Activated CD8-positive, alpha-beta memory T cell treated with anti-CD3 and anti-CD28 coated beads for 24 hours (primary cell): ENCODE measurements at places on chromosomes 7 and 10.

GRCh38 chr7:101097561-101097960 is 12.3 kb downstream of the TRIM56 start:
- DNase-seq: no peak

GRCh38 chr10:54363390-54363789 is 437.6 kb downstream of the PCDH15 start:
- no peak for DNase-seq

GRCh38 chr10:69893271-69893900 is 91.7 kb downstream of the COL13A1 start:
- DNase-seq: no peak

DNA sequence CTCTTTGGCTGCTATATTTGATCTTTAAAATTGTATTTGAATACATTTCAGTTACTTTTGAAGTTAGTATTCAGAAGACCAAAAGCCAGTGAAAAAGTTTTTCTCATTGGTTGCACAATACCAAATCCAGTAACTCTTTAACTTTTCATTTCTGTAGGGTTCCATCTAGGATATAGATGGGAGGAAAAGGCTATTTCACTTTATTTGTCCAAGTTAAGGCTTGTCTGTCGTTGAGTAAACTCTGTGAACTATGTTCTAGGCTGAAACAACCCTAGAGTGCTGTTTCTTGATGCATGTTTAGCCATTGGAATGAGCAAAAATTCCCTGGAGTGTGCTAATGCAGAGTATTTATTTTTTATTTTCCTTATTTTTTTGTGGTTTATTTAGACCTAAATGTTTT is 834.7 kb upstream of the KCND2 start:
- no peak for DNase-seq

DNA sequence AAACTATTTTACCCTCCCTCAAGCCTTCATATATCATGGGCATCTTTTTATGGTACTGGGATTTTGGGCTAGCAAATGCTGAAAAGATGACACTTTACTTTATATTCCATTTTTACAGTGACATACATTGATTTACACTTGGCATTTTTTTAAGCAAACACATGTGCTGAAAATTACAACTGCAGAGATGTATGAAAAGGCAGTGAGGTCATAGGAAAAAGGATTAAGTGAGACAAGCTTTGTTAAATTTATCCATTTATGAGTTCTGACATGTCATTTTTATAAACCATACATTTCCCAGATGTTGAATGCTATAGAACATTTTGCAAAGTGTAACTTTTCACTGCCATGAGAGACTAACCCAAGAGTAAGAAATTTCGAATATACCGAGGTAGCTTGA is 68.8 kb upstream of the RSU1 start:
- no peak for DNase-seq
